ENCODE measurements at places on chromosomes 4 and X. TPM values are rescaled to one million over a fixed set of nuclear protein-coding genes. Genes with fewer than 3 reads are reported as not detected.

- DNase-seq, result no peak
These were observed 434.7 kb downstream of the PACRGL start for GRCh38 chr4:21134994-21135393.

DNA sequence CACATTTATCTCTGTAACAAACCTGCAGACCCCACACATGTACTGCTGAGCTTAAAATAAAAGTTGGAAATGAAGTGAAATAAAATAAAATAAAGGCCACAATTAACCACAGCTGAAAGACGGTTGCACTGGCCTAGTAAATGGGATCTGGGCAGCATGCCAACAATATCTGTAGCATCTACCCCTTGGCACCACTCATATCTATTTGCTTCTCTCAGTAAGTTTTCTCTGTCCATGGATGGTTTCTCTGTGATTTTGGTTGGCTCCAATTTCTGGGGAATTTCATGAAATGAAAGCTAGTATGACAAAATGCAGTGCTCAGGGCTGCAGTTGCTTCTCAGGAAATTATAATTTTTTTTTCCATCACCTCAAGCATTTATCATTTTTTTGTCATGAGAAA, 172.0 kb upstream of the IL15 start:
- no peak for DNase-seq

The DNAAF6 gene
- not detected for total RNA-seq

The RGN gene
- total RNA-seq, result 7.3 TPM

Data from progenitor cell of endocrine pancreas (in vitro differentiated cells).